ENCODE measurements at places on chromosomes 2 and 18.

GRCh38 chr18:65751155-65752085 is 608 bp downstream of the CDH7 start:
- DNase-seq, result no peak

DNA sequence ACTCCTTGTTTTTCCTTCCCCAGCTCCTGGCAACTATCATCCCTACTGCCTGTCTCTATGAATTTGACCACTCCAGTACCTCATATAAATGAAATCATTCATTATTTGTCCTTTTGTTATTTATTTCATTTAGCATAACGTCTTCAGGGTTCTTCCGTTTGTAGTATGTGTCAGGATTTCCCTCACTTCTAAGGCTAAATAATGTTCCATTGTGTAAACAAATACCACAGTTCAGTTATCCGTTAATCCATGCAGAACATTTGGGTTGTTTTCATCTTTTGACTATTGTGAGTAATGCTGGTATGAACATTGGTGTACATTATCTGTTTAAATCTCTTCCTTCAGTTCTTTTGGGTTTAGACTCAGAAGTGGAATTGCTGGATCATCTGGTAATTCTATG is 18.8 kb downstream of the DYNC2LI1 start:
- DNase-seq, result no peak

DNA sequence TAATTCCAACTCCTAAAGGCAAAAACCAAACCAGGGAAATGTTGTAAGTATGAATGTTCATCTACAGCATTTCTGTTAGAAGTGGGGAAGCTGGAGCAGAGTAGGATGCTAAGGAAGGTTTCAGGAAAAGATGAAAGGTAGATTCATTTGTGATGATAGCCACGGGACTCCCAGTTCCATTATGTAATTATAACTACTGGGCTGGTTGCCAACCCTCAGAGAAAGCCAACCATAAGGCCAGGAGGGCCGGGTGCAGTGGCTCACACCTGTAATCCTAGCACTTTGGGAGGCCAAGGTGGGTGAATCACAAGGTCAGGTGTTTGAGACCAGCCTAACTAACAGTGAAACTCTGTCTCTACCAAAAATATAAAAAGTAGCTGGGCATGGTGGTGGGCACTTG is 288.9 kb upstream of the ETAA1 start:
- no peak for DNase-seq

GRCh38 chr2:195604706-195605105 is 52.3 kb upstream of the SLC39A10 start:
- DNase-seq, result no peak

GRCh38 chr18:179499-179898 is 21.1 kb downstream of the USP14 start:
- no peak for DNase-seq

DNA sequence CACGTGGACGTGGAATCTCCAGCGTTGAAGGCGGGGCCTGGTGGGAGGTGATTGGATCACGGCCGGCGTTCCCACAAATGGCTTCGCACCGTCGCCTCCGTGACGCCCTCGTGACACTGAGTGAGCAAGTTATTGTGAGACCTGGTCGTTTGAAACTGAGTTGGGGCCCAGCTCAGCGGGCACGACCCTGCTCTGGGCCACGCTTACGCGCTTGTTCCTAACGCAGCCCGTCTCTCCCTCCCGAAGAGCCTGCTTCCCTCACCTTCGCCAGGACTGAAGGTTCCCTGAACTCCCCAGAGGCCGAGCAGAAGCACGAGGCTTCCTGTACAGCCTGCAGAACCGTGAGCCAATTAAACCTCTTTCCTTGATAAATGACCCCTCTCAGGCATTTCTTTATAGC is 121.8 kb downstream of the RTP5 start:
- DNase-seq, result no peak

- peak; percentile 86 for DNase-seq
These were observed 1.9 kb downstream of the PRSS56 start for GRCh38 chr2:232521959-232522622.

- DNase-seq, result no peak
These were observed 11.8 kb upstream of the KCMF1 start for GRCh38 chr2:84959095-84959565.

DNA sequence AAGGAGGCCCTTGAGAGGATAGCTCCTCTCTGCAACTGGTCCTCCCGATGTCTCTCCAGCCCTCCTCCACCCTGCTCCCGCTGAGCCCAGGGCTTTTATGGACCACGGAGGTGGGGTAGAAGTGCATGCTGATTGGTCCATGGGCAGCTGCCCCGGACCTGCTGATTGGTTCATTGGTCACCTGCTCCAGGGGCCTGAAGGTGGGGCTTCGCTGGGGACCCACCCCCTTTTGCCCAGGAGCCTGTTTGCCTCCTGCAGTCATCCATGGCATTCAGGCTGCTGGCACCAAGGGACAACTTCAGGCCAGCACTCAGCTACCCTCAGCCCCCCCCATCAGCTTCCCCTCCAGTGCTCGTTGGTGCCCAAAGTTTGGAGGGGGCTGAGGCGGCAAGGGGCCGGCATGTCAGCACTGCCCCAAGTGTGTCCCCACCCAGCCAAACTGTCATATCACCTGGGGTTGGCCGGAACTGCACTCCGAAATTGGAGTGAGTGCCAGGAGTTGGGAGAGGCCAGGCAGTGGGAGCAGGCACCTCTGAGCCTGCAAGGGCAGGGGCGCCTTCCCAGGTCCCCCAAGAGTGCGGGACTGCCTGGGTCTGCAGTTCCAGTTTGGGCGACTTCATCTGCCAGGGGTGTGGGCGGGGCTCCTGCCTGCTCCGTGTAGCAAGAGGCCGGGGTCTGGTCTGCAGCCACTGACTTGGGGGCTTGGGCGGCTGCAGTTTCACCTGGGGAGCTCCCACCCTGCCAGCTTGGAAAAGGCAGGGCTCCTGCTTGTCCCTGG is 288.9 kb downstream of the RDH14 start:
- DNase-seq, result no peak

- DNase-seq, result no peak
These were observed 232.9 kb upstream of the ID2 start for GRCh38 chr2:8448824-8449556.

GRCh38 chr2:158718851-158719250 is 76.3 kb upstream of the DAPL1 start:
- no peak for DNase-seq
